ENCODE measurements at places on chromosomes 3 and 15. TPM values are rescaled to one million over a fixed set of nuclear protein-coding genes. Genes with fewer than 3 reads are reported as not detected.

DNA sequence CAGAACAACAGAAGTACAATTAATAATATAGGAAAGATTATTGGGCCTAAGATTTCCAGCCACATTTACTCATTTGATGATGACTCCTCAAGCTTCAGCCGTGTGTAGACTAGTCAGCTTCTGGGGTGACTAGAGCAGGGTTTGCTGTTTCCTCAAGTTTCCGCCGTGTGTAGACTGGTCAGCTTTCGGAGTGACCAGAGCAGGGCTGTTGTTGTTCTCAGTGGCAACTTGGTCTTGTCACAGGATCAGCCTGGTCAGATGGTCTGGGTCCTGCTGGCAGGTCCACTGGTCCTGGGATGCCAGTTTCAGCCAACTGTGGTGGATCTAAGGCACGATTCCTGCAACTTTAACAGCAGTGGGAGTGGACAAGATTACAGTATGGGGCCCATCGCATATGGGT, 21.8 kb upstream of the NOX5 start:
- no peak for DNase-seq

GRCh38 chr3:148962513-148962912, 28.8 kb upstream of the GYG1 start:
- DNase-seq = no peak

GRCh38 chr3:33751336-33751735, 33.3 kb upstream of the CLASP2 start:
- DNase-seq = no peak

- DNase-seq = peak; percentile 48
Observed at GRCh38 chr3:134249935-134250716, 533 bp downstream of the RYK start.

DNA sequence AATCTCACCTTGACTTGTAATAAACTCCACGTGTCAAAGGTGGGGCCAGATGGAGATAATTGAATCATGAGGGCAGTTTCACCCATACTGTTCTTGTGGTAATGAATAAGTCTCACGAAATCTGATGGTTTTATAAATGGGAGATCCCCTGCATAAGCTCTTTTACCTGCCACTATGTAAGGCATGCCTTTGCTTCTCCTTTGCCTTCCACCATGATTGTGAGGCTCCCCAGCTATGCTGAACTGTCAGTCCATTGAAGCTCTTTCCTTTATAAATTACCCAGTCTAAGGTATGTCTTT, 45.5 kb downstream of the SUCNR1 start:
- DNase-seq = no peak

GRCh38 chr15:77569729-77570125, 63.0 kb downstream of the LINGO1 start:
- no peak for DNase-seq

DNA sequence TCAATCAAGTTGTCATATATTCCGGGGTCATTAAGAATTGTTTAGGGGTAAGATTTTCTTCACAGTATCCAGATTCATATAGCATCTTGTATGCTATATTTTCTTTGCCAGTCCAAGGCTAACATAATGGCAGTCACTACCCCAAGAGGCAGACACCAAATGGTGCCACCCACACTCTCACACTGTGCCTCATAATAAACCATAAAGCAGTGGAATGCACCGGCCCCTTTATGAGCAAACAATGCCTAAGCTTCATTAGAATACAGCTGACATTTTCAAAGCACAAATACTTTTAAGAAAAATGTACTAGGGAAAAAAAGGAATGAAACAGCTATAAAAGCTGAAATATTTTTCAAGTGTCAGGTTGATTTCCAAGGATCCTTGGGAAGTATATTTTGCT, 121.6 kb downstream of the TFDP2 start:
- DNase-seq = no peak

DNA sequence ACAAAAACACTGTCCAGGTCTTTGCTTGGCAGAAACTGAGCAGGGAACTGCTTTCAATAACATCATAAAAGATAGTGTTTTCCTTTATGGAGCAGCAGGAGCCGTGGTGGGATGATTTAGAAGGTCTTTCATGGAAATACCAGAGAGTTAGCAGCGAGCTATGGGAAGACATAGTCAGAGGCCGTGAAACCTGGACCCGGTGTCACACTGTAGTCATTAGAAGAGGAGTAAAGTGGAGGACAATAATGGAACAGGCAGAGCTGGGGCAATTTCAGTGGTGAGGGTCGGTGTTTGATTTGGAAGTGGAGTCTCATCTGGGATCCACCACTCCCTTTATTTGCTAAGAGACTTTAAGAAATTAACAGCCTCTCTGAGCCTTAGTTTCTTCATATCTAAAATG, 57.5 kb downstream of the GHSR start:
- no peak for DNase-seq

DNA sequence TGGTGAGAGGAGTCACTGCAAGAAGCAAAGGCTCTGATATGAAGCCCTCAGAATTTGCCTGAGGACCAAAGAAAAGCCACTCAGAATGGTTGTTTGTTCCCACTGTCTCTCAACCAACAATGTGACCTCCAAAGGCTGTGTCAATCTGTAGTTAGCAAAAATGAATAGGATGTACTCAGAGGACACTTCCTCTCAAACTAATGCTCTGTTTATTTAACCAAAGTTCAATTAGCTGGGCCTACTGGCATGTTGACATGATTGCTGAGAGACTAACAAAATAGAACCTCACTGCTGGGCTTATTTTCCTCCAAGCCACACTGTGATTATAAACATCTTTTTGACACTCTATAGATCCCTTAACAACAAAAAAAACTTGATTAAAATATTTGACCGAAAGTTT, 522.5 kb downstream of the OCA2 start:
- no peak for DNase-seq

Gene ACAN
- 0.41 TPM for total RNA-seq

Gene MUC4
- 0.41 TPM for total RNA-seq

- DNase-seq = peak; percentile 16
Observed at GRCh38 chr3:56042326-56042951, 425.8 kb downstream of the ERC2 start.

DNA sequence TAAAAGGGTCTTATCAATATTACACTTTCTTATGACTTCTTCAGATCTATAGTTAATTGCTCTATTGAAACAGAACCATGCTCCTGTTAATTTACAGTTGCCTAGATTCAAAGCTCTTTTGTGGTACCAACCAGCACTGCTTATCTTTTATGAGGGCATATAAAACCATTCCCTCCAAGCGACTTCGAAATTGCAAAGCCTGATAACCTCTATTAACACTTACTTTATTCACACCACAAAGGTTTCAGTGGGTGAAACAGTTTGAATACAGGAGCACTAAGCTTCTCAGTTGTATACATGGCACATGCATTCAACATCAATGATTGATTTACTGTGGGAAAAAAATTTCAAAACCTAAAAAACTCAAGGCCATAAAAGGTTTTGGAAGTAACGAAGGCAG, 74.9 kb upstream of the PPIB start:
- no peak for DNase-seq

Gene ZMYND10
- total RNA-seq = 3.7 TPM

Measured in frontal cortex (tissue), 4 donors.